ENCODE measurements at places on chromosomes 2 and 18.

GRCh38 chr18:3119401-3120341 is 100.1 kb downstream of the MYOM1 start:
- DNase-seq, result no peak

- no peak for DNase-seq
Measured at GRCh38 chr2:231688719-231689118, 19.6 kb upstream of the PTMA start.

GRCh38 chr2:240183875-240184590 is 43.6 kb upstream of the OTOS start:
- no peak for DNase-seq

GRCh38 chr2:71791501-71792135 is 338.3 kb downstream of the DYSF start:
- DNase-seq, result no peak

DNA sequence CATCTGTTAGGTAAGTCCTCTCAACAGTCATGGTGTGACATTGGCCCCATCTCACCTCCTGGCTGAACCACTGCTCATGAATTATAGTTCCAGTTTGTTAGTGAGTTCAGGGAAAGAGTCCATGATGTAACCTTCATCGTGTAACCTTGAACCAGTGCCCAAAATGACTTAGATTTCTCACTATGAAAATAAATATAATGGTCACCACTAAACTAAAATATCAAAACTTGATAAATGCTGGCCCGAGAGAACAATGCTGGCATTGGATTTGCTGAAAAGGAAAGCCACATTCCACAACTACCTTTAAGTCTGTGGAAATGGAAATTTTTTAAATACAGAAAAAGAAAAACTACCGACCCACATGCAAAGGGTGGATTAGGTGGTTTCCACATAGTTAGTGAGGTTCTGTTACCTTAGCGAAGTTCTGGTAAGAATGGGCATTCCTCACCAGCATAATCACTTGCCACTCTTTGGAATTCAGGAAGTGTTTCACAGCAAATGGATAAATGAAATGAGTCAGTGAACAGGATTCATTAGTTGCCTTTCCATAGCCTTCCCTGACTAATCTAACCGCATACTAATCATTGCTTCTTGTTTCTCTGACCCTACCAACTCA is 133.9 kb upstream of the CTAGE1 start:
- no peak for DNase-seq

DNA sequence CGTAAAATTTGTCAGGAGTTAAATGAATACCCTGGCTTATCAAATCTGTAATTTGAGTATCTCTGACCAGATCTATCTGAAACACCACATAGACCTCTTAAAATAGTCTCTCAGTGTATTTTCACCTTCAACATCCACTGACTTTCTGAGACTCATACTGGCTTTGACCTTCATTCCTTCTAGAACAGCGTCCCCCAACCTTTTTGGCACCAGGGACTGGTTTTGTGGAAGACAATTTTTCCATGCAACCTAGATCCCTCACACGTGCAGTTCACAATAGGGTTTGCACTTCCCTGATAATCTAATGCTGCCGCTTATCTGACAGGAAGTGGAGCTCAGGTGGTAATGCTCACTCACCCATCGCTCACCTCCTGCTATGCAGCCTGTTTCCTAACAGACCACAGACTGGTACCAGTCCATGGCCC is 3.2 kb downstream of the NBAS start:
- peak; percentile 78 for DNase-seq

GRCh38 chr2:21289551-21289950 is 165.8 kb downstream of the TDRD15 start:
- no peak for DNase-seq

GRCh38 chr18:35969676-35970075 is 2.8 kb upstream of the RMP24 start:
- no peak for DNase-seq

GRCh38 chr2:112644155-112644932 is 1.4 kb upstream of the SLC20A1 start:
- no peak for DNase-seq

Measured in NCI-H146 (cell line).